ENCODE measurements at places on chromosomes 2 and 18.

GRCh38 chr2:201831469-201831868 lies 25.1 kb downstream of the CDK15 start:
- no peak for DNase-seq

DNA sequence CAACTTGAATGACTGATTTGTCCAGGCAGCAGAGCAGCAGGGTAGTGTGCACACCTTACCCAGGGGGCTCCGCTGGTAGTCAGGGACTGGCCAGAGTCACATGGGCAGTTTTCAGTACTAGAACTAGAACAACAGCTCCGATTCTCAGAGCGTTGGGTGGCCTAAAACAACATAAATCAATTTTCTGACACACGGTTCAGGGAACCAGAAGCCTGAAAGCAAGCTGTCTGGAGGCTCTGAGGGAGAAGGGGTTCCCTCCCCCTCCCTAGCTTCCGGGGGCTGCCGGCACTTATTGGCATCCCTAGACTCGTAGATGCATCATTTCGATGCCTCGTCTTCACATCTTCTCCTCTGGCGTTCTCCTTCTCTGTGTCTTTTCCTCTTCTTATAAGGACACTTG lies 13.4 kb upstream of the ITGB6 start:
- DNase-seq = no peak

GRCh38 chr2:145012214-145012670 lies 492.3 kb upstream of the ZEB2 start:
- DNase-seq = no peak

DNA sequence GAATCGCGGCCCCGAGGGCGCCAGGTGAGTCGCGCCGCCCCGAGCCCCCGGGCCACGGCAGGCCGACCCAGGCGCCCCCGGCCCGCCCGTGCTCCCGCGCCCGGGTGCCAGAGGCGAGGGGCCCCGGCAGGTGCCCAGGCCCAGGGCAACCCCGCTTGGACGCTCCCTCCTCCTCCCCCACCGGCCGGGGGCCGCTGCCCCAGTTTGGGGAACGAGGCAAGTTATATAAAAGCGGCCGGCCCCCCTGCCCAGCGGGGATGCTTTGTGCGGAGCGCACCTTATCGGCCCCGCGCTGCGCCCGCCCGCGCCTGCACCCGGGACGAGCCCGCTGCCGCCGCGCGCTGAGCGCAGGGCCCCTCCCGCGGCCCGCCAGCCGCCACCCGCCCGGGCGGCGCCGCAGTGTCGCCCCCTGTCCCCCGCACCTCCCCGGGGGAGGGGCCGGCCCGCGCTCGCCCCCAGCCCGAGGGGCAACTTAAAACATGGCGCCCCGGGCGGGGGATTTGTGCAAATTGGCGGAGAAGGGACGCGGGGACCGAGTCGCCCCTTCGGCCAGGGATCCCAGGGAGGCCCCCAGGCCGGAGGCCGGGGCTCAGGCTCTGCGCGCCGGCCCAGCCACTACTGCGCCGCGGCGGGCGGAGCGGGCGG lies 639 bp downstream of the EPB41L3 start:
- DNase-seq = no peak

DNA sequence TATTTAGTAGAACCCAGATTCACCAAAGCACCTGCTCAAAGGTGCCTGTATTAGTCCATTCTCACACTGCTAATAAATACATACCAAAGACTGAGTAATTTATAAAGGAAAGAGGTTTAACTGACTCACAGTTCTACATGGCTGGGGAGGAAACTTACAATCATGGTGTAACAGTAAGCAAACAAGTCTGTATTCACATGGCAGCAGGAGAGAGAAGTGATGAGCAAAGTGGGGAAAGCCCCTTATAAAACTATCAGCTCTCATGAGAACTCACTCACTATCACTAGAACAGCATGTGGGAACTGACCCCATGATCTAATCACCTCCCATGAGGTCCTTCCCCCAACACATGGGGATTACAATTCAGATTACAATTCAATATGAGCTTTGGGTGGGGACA lies 28.0 kb upstream of the DDX18 start:
- no peak for DNase-seq

DNA sequence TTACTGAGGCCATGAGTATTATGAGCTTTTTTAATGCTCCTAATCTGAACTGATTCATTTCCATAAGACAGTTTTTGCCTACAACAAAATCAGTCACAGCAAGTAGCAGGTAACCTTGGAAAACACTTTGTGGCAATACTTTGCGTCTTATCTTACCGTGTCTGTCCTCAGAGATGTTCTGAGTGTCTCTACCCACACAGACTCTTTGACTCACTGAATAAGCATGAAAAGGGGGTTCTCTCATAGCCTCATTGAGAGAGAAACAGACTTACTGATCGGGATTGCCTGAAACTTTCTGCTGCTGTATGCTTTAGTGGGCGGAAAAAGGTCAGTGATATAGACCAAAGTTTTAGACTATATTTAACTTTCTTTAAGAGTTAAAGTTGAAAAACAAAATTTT lies 92.6 kb downstream of the MYL12B start:
- no peak for DNase-seq

DNA sequence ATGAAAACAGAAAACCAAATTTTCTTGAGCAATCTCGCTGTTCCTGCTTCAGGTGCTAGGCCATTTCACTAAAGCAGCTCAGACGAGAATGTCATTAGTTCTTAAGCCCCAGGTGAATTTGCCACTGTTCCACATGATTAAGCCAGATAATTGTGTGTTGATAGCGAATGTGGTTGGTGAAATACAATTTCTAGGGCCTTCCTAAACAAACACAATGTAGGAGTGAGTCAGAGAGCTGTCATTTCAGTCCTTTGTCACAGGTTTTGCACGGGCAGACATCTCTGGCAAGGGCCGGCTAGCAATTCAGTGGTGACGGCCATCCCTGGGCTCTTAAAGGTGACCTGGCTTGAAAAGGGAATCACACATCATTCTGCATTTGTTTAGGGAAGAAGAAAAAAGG lies 170.7 kb downstream of the TMEM182 start:
- no peak for DNase-seq

DNA sequence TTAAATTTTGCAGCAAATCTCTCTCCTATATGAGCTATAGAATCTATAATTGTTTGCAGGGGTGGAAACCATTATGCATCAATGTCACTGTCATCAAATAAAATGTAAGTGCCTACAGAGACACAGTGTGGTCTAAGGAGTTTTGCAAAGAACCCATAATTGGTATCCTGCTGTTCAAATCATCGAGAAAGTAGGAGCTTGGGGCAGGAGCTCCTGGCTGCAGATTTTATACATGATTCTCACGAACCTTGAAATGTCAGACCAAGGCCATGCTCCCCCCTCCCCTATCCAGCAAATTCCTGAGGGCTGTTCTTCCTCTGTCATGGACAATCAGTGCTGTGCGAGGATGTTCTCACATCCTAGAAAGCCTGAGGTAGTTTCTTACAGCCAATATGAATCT lies 119.5 kb upstream of the CYRIA start:
- no peak for DNase-seq

DNA sequence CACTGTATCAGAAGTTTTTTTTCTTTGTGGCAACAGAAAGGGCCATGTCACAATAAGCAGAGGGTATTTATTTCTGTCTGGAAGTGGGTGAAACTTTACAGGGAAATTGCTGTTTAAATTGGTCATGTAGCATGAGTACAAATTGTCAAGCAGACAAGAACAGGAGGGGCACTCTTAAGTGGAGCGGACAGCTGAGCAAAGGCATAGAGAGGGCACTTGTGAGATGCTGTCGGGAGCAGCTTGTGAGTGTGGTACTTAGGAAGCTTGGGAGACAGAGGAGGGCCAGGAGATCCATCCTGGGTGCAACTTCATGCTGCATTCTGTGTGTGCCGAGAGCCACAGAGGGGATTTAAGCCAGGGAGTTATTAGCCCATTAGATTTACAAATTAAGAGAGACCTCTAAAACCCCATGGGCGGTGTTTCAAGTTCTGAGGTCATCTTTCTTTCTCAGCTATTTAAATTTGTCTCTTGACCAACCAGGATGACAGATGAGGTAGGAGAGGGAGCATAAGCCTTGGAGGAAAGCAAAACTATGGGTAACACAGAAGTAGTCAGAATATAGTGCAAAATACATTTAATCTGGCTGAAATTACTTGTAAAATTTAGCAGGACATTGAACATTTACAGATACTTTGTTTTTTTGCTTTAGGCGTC lies 30.4 kb downstream of the INPP4A start:
- DNase-seq = no peak

- no peak for DNase-seq
Measured at GRCh38 chr2:136058262-136058661, 59.7 kb downstream of the CXCR4 start.

- no peak for DNase-seq
Measured at GRCh38 chr2:236568068-236568921, 1.3 kb upstream of the ACKR3 start.

GRCh38 chr2:146413086-146413610 lies 1431.7 kb upstream of the ACVR2A start:
- DNase-seq = no peak

- no peak for DNase-seq
Measured at GRCh38 chr2:216375286-216375685, 3.0 kb upstream of the MARCHF4 start.

DNA sequence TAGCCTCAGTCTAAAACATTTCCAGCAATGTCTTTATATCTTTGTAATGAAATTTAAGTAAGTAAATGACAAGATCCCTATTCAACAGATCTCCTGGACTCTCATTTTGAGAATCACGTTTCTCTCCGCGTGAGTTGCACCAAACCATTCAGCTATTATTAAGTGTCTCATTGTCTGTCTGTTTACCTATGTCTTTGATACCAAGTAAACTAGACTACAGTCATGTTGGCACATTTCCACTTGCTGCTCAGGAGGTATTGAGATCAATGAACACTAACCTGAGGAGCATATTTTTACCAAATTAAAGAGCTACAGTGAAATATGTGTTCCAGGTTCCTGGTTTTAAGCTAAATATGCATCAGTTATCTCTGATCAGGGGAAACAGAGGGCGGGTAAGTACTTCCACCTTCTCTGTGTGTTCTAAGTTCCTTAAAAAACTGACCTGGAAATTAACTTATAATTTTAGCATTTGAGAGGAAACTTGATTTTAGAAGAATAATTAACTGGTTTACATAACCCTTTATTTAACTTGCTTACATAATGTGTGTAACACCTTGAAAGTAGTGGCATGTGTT lies 125.8 kb downstream of the OSBPL6 start:
- no peak for DNase-seq

- no peak for DNase-seq
Measured at GRCh38 chr2:66803726-66804125, 368.8 kb downstream of the MEIS1 start.

- no peak for DNase-seq
Measured at GRCh38 chr2:30237239-30237965, 6.1 kb downstream of the LBH start.

Data from stimulated activated CD8-positive, alpha-beta memory T cell treated with anti-CD3 and anti-CD28 coated beads, Interleukin-4, amount 100 ng/mL, for 1 hour (primary cell).